ENCODE measurements at places on chromosomes 7 and 10.
A peak's percentile ranks its signal among the peaks of the same experiment; 100 is the strongest.

- no peak for DNase-seq
These were observed 2.8 kb downstream of the KCTD7 start for GRCh38 chr7:66631471-66631870.

DNA sequence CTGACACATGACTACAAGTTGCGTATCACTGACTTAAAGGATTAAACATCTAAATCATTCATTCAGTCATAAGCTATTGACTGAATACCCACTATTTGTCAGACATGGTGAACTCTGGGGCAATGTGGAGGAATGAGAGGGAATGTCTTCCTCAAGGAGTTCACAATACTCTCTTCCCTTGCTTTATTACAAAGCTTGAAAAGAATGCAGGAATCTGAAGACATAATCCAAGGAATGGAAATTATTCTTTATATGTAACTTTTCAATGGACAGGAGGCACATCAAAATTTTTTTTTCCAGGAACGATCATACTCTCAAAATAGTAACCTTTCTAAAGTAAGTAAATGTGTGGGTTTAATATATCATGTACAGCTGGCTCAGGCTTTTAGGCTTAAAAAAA is 111.9 kb downstream of the ATXN7L1 start:
- DNase-seq = no peak

DNA sequence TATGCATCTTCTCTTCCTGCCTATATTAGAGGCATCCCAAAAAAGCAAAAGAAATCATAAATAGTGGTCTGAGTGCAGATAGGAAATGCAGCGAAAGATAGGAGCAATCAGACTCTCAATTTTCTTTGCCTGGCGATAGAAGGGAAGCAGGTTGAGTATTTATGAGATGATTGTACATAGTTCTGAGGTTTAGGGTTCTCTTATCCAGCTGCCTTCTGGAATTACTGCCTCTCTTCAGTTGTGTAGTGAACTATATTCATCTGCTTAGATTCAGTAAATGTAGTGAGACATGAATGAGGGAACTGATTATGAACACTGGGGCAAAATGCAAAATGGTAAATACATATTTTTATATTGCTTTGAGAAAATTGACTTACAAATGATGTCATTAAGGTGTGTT is 93.0 kb upstream of the CYP26C1 start:
- DNase-seq = no peak

- DNase-seq = no peak
These were observed 638.4 kb downstream of the GALNT17 start for GRCh38 chr7:71770269-71770907.

DNA sequence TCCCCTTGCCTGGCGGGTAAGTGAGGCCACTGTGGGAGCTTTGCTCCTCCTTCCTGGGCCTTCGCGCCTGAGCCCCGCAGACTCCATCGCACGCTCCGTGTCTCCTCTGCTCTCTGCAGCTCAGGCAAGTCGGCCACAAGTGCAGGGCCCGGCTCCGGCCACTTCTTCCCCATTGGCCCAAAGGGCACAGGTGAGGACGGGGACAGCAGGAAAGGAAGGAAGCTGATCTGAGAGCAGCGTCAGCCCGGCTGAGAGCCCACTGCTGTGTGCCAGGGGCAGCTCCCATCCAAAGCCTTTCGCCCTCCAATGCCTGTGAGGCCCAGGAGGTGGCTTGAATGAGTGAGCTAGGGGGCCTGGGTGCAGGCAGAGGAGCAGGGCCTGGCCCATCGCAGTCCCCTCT is 33.7 kb upstream of the RHEB start:
- DNase-seq = no peak

DNA sequence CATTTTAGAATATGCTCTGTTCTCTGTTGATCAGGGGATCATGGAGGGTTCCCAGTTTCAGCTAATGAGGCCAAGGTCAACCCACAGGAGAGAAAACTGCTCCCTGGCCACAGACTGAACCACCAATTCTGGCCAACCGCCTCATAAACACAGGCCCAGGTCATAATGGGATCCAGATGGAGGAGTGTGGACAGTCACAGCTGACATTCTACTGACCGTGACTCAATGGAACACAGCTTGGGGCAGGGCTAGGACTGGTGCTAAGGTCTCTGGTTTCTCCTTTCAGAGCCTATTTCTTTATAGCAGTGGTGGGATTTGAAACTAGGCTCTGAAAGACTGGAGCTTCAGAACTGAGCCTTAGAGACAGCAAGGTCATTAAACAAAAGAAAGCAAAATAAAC is 68.3 kb downstream of the HIPK2 start:
- DNase-seq = no peak

DNA sequence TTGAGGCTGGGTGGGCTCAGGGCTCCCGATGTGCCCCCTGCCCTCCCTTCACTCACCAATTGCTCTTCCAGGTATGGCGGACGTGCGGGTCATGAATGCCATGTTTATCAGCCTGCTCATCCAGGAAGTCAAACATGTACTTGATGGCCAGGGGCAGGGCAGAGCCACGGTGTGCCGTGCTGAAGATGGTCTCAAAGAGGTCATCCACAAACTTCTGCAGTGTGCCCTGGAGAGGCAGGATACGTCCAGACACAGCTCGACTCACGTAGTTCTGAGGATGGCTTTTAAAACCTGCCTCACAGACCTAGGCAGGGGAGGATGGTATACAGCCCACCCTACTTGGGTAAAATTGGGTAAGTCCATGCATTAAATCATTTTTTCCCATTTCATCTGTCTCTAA is 431.2 kb downstream of the PLXNA4 start:
- DNase-seq = no peak

GRCh38 chr10:2230478-2230877 is 493.2 kb upstream of the ADARB2 start:
- no peak for DNase-seq

DNA sequence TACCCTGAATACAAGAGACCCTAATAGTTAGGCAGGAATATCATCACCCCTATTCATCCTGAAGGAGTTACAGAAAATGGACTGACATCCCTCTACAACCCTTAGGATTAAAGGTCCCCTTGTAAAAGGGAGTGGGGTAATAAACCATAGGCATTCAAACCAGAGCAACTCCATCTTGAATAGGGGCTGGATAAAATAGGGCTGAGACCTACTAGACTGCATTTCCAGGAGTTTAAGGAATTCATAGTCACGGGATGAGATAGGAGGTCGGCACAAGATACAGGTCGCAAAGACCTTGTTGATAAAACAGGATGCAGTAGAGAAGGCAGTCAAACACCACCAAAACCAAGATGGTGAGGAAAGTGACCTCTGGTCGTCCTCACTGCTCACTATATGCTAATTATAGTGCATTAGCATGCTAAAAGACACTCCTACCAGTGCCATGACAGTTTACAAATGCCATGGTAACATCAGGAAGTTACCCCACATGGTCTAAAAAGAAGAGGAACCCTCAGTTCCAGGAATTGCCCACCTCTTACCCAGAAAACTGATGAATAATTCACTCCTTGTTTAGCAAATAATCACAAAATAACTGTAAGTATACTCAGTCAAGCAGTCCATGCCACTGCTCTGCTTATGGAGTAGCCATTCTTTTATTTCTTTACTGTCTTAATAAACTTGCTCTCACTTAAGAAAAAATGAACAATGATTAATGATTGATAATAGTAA is 37.2 kb downstream of the CUBN start:
- no peak for DNase-seq

- no peak for DNase-seq
These were observed 99.8 kb downstream of the WDR37 start for GRCh38 chr10:1155791-1156615.

GRCh38 chr7:134954197-134955082 is 31.9 kb upstream of the AGBL3 start:
- no peak for DNase-seq

- no peak for DNase-seq
These were observed 381.1 kb upstream of the ZMIZ1 start for GRCh38 chr10:78687626-78688025.

DNA sequence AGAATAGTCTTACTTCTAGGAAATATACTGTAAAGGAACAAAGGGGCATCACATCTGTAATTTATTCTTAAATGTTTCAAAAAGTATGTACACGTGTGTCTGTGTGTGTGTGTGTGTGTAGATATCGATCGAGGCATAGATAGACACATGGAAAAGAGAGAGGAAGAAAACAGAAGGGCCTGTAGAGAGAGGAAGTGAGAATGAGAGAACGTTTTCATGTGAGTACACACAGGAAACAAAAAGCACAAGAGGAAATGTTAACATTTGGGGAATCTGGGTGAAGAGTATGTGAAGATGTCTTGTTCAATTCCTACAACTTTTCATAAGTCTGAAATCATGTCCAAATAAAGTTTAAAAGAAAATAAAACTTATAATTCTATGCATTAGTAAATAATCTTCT is 286.5 kb upstream of the SORCS1 start:
- no peak for DNase-seq

DNA sequence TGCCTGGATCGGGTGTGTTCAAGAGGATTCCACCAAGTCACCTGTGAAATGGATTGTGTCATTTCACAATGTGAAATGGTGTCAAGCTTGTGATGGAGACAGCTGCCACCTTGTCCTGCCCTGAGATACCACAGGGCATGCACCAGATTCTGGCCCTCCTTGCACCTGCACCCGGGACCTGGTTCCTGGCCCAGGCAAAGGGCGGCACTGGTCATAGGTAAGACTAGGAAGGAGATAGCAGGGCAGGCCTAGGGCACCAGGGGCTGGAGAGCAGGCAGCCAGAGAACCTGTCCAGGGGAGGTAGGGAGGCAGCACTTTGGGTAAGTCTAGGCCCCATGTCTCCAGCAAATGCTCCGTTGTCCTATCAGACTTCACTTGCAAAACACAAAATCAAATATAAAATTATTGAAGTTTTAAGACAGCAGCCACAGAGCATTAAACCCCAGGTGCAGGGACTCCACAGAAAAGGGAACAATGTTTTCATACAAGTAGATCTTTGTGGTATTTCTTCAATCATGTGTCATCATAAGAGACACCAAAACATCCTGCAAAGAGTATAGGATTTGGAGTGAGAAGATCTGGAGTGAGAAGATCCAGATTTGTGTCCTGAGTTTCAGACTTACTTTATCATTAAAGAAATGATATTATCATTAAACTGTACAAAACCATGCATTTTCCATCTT is 22.7 kb upstream of the ZNF800 start:
- DNase-seq = no peak

DNA sequence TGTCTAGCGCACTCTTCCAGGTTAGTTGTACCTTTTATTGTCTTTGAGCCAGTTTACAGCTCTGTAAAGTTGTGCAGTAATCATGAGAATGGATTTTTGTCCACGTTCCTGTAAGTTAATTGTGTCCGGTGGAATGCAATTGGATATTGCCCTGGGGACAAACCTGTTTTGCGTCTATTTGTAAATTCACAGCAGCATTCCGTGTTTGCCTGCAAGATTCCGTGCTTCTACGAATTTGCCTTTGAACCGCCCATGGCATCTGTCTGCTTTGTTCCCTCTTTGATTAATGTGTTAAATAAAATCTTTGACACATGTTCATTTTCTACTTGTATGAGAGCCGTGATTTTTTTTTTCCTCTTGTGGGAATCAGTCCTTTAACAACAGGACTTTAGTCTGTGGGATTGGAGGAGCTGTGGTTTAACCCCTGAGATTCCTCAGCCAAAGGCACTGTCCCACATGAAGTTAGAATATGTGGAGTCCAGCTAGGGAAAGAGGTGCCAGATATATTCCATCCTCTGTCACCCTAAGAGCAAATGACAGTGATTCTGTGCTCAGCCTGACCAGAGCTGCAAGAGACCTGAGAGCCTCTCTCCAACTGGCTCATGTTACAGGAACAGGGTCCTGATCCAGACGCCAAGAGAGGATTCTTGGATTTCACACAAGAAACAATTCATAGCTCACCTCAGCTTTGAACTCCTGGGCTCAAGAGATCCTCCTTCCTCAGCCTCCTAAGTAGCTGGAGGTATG is 126.3 kb downstream of the COL26A1 start:
- no peak for DNase-seq

- no peak for DNase-seq
These were observed 5.6 kb upstream of the PAX2 start for GRCh38 chr10:100739517-100740368.

DNA sequence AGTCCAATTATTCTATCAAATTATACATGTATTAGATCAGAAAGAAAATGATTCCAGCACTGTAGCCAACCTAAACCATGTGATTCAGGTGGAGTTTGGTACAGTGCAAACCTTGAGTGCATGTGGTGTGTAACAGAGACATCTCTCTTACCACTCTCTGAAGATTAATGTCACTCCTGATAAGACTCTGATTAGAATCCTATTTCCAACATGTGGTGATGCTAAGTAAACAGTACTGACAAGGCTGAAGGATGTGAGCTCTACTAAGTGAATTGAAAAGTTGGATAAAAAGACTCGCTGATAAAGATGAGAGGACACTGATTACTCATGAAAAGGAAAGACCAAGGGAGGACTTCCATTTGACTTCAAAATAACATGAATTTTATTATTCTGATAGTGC is 232.0 kb downstream of the SDK1 start:
- no peak for DNase-seq

DNA sequence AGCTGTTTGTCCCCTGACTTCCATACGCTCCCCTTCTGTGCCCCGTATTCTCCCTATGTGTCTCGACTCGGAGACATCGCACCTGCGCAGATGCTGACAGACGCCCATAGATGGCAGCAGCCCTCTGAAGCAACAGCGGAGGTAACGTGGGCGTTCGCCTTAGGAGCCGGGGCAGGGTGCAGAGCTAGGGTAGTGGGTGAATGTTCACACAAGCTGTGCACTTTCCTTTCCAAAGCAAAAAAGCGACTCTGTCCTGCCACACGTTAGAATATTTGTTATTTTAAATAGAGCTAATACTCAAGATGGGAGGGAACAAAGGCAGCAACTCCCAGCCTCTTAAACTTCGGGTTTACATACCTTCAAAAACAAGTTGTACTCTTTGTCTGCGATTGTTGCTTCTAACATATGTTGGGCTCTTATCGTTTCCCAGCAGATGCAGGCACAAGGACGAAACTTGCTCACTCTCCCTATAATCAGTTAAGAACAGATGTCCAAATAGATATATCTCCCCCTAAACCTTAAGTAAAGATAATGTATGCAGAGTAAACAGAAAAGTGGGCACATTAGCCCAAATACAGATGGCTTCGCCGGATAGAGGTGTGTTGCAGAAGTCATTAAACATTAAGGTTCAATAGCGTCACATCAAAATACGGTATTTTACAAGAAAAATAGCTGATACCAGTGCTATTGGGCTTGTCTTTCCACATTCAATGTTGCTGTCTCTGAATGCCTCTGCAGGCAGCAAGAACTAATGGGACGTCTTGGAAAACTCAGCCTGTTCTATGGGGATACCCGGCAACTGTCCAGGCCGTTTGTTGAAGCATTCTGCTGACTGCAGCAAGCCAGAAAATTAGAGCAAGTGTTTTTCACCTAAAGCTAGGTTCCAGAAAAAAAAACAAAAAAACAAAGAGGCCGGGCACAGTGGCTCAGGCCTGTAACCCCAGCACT is 340.3 kb upstream of the PRKCQ start:
- peak; percentile 75 for DNase-seq

DNA sequence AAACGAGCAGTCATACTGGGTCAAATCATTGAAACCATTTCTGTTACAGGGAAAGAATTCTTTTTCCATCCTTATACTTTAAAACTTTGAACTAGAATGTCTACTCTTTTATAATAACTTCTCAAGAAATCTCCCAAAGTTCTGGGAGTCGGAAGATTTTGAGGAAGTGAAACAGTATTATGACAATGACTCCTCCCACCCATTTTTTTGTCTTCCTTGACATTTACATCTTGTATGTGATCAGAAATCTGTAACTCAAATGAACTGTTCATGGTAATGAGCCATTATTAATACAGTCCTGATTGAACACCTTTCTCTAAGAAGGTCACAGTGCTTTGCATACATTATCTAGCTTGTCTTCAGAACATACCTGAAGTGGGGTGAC is 227.4 kb downstream of the CELF2 start:
- no peak for DNase-seq

- DNase-seq = no peak
These were observed 28.7 kb upstream of the USP6NL start for GRCh38 chr10:11639849-11640764.

- DNase-seq = no peak
These were observed 74.9 kb downstream of the NUDCD3 start for GRCh38 chr7:44415510-44415909.

All from activated CD4-positive, alpha-beta T cell treated with anti-CD3 and anti-CD28 coated beads, Interleukin-2, amount 50 U/mL, for 24 hours (primary cell).